ENCODE measurements at places on chromosomes 16 and 17.

GRCh38 chr17:41071606-41072360 lies 6.1 kb upstream of the KRTAP2-4 start:
- peaks cover 14% of the 10 kb centered on the region for H3K27me3 ChIP-seq
- no peaks in the 10 kb centered on the region for H3K4me1 ChIP-seq
- H3K36me3 ChIP-seq, result no peaks in the 10 kb centered on the region
- H3K27ac ChIP-seq, result no peak overlapping the region
- no peak for DNase-seq

DNA sequence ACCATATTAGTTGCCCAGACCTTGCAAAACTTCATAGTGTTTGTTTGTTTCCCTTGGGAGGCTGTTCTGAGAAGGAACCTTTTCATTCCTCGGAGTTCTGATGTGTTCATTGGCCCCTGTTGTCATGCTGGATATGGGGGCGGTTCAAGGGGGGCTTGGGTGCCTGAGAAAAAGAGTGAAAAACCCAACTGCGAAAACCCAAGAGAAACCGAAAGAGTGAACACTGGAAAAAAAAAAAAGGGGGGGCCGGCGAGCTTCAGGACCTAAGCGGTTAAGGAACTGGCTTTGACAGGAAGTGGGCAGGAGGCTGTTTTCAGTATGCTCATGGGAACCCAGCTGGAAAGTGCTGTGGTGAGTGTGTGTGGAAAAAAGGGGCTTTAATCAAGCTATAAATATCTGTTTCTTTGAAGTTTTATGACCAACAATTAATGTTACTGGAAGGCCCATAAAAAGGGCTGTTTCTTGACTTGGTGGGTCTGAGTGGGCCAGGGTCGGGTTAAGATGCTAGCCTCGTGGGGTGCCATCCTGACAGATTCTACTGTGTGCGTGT lies 510.7 kb downstream of the MAF start:
- H3K27me3 ChIP-seq, result no peaks in the 10 kb centered on the region
- H3K27ac ChIP-seq, result peak overlapping the region; percentile 54
- DNase-seq, result no peak
- H3K36me3 ChIP-seq, result no peaks in the 10 kb centered on the region

DNA sequence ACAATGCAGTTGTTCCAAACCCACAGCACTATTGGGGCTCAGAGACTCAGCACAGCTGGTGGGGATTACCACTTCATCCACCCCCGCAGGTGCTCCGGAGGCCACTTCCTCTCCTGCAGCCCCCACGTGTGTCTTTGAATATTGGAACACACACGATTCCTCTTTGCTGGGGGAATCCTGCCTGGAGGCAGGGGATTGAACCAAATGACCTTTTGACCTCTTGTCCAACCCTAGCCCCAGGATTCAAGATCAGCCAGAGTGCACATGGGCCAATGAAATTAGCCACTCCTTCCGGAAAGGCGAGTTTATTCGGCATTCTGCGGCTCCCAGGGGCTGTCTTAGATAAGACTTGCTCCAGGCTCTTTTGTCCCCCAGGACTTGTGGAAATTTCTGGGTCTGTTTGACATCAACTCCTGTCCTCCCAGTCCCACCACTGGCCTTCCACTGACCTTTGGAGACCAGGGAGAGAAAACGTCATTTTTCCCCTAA lies 350.2 kb downstream of the FOXL1 start:
- H3K36me3 ChIP-seq, result no peaks in the 10 kb centered on the region
- DNase-seq, result no peak
- H3K27me3 ChIP-seq, result peaks cover 13% of the 10 kb centered on the region
- H3K27ac ChIP-seq, result no peak overlapping the region
- no peak overlapping the region for H3K4me3 ChIP-seq

GRCh38 chr17:27459433-27459832 lies 3.2 kb downstream of the KSR1 start:
- no peaks in the 10 kb centered on the region for H3K27me3 ChIP-seq
- no peak overlapping the region for H3K4me3 ChIP-seq
- no peak overlapping the region for H3K27ac ChIP-seq

DNA sequence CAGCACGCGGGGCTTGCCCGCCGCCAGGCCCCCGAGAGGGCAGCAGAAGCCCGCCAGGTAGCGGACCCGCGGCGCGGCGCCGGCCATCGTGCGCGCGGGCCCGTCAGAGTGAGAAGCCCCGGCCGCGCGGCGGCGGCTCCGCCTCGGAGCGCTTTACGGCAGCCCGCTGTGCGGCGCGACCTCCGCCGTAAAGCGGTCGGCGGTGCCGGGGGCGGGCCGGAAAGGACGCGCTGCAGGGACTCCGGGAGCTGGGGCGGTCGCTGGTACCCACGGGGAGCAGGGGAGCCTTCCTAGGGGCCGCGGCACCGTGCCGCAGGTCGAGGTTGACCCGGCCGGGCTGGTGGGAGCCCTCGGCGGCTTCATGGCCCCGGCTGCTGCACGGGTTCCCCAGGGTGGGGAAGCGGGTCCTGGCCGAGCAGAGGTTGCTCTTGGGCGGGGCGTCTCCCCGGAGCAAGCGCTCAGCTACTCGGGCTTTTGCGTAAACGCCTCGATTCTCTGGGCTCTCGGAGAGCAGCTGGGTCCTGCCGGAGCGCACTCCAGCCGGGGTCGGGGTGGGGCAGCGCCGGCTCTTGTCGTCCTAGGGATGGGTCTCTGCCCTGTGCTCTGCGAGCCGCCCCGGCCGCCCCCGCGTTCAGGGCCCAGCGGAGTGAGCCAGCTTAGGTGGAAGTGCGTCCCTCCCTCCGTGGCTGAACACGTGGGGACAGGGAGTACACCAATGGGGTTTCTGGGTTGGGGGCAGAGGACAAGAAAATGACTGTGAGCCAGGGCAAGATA lies at the start of gene FAAP100:
Gene FAAP100, minus strand, starts transcription at position 110 of the 774 bp plus-strand sequence. Its CDS starts 23 bp downstream, at position 87.
- H3K27me3 ChIP-seq, result no peaks in the 10 kb centered on the region
- peak within 1 kb of the TSS; percentile 93 for H3K4me3 ChIP-seq
- H3K4me1 ChIP-seq, result peaks cover 21% of the 10 kb centered on the region
- H3K27ac ChIP-seq, result peak within 1 kb of the TSS; percentile 84
- H3K36me3 ChIP-seq, result peaks cover 9% of the 10 kb centered on the region

DNA sequence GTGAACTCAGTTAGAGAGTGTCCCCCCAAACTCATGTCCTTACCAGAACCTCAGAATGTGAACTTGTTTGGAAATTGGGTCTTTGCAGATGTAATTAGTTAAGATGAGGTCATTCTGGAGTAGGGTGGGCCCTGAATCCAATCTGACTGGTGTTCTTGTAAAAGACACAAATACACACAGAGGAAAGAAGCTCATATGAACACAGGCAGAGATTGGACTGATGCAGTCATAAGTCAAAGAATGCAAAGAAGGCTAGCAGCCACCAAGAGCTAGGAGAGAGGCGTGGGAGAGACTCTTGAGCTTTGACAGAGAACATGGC lies 2.1 kb upstream of the NAGPA start:
- peaks cover 13% of the 10 kb centered on the region for H3K4me1 ChIP-seq
- peaks cover 2% of the 10 kb centered on the region for H3K27me3 ChIP-seq
- H3K36me3 ChIP-seq, result peaks cover 2% of the 10 kb centered on the region
- no peak overlapping the region for H3K27ac ChIP-seq
- DNase-seq, result no peak

DNA sequence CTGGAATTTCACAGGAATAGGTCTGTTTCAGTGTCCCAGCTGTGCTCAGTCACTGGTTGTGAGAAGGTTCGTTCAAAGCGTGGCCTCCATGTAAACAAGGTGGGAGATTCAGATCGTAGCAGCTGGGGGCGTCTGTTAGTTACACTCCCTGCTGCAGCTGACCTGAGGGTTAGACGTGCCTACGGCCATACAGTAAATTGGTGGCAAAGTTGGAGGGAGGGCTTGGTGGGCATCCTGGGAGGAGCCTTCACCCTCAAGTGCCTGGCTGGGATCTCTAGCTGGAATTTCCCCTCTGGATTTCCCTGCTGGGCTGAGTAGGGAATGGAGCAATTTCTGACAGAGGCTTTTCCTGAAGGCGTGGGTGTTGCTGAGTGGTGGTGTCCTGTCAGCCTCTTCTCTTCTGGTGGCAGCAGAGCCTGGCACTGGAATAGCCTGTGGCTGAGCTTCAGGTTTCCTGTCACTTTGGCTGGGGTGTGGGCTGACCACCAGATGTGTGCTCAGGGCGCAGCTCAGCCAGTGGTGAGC lies 6.4 kb downstream of the FCSK start:
- H3K4me3 ChIP-seq, result no peak overlapping the region
- no peak for DNase-seq
- no peaks in the 10 kb centered on the region for H3K27me3 ChIP-seq
- peaks cover 2% of the 10 kb centered on the region for H3K36me3 ChIP-seq

DNA sequence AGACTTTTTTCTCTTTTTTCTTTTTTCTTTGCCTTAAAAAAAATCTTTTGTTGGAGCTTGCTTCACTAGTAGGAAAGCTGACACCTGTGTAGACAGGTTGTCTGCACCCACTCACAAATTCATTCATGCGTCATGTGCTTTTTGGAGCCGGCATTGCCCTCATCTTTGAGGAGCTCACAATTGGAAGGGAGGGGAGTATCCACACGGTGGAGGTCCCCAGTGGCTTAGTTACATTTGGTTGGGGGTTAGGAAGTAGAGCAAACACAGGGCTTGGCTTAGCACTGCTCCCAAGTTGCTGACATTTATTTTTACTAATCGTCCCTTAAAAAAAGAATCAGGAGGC lies 18.7 kb upstream of the MEIOB start:
- H3K36me3 ChIP-seq, result no peaks in the 10 kb centered on the region
- H3K4me1 ChIP-seq, result no peaks in the 10 kb centered on the region
- no peak for DNase-seq

DNA sequence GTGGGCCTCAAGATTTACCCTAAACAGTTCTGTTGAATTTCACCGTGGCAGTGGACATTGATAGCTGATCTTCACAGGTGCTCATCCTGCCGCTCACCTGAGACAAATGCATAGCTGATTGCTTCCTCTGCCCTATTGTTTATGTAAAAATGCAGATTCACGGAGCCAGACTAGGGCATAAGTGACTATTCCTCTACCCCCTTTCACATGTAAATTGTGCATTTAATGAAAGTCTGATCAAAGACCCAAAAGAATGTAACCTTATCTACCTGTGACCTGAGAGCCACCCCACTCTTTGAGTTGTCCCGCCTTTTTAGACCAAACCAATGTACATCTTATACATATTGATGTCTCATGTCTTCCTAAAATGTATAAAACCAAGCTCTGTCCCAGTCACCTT lies 312.4 kb upstream of the CDH5 start:
- DNase-seq, result no peak
- no peak overlapping the region for H3K4me3 ChIP-seq
- no peaks in the 10 kb centered on the region for H3K36me3 ChIP-seq
- no peaks in the 10 kb centered on the region for H3K4me1 ChIP-seq
- no peak overlapping the region for H3K27ac ChIP-seq

DNA sequence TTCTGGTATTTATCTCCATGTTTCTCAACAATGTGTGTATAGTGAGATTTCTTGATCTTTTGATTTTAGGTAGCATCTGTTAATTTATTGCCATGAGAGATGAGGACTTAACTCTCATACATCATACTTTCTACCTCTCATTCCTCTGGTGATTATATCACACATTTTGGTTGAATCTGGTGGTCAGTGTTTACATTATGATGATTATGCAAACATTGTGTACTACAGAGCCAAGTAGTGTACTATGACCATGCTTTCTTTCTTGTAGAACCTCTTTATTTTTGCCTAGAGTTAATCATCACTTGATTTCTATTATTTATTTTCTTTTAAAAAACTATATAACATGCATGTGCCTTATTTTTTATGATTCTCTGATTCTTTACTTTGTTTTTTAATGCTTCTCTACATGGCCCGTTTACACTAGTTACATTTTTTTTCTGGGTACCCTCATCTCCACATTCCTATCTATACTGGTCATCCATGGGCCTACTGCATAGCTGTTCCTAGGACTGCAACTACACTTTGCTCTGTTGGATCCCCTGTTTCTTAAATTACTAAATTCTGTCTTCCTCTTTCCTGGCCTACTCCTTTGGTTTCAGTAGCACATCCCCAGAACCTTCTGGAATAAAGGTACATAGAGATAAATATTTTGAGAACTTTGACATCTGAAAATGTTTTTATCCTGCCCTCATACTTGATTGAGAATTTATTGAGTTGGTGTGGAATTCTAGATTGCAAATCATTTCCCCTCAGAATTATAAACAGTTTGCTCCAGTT lies 63.0 kb upstream of the LRRC37A3 start:
- DNase-seq, result no peak
- H3K4me1 ChIP-seq, result peaks cover 22% of the 10 kb centered on the region
- no peaks in the 10 kb centered on the region for H3K36me3 ChIP-seq
- H3K27me3 ChIP-seq, result no peaks in the 10 kb centered on the region

- H3K27me3 ChIP-seq, result peaks cover 10% of the 10 kb centered on the region
- peak; percentile 59 for DNase-seq
- no peaks in the 10 kb centered on the region for H3K36me3 ChIP-seq
- peak overlapping the region; percentile 73 for H3K4me3 ChIP-seq
- H3K27ac ChIP-seq, result peak overlapping the region; percentile 60
Measured at GRCh38 chr17:21511363-21512195, 135.4 kb downstream of the KCNJ12 start.

DNA sequence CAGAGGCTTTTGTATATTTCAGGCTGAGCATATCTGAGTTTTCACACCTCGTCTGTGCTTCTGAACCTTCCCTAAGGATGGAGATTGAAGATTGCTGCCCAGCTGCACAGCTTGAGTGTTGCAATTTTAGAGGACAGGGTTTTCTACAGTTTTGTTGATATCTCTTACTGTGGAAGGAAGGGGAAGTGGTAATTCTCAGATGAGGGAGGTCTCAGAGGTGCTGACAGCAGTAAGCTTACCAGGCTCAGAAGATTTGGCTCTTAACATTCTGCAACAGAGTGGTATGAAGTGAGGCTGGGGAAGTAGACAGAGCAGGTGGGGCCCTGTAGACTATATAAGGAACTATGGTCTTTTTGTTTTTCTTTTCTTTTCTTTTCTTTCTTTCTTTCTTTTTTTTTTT lies 45.8 kb upstream of the ARHGAP17 start:
- peak overlapping the region; percentile 95 for H3K27ac ChIP-seq
- H3K36me3 ChIP-seq, result no peaks in the 10 kb centered on the region
- DNase-seq, result no peak

DNA sequence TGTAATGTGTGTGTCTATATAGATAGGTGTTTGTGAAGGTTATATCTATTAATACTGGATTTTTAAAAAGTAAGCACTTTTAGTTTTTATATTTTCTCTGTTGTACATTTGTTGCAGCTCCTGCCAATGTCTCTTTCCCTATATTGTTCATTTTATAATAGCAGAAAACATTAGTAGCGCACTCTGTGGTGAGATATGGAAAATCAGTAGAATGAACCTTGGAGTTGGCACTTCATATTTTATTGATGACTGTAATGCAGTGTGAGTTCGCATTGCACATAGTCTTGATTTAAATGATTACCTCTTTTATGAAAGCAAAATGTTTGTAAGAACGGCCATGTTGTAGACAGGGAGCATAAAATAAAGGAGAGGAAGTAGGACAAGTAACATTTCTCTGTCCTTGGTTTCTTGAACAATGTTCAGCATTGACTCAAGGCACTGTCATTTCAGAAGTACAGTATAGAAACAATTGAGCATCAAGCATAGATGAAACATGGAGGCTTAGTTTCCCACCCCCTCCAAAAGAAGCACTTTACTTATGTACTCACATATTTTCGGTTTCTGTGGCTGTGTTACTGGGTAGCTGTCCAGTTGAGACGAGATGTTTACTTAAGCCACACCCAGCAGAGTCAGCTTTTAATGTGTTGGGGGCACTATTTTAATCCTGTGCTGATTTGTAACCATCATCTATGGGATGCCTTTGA lies 74.0 kb downstream of the TANC2 start:
- H3K4me1 ChIP-seq, result peaks cover 8% of the 10 kb centered on the region
- H3K27ac ChIP-seq, result no peak overlapping the region
- no peaks in the 10 kb centered on the region for H3K36me3 ChIP-seq
- DNase-seq, result no peak

All from memory B cell (primary cell).